Naive B cell (primary cell): ENCODE measurements at places on chromosomes 1 and 21. TPM values are rescaled to one million over a fixed set of nuclear protein-coding genes. Genes with fewer than 3 reads are reported as not detected.
A peak's percentile ranks its signal among the peaks of the same experiment; 100 is the strongest.

The PARK7 gene
- polyA plus RNA-seq, result 312 TPM

The TACSTD2 gene
- not detected for polyA plus RNA-seq

The PRDM2 gene
- 31.1 TPM for polyA plus RNA-seq

- H3K4me1 ChIP-seq, result peaks cover 4% of the 10 kb centered on the region
- no peak overlapping the region for H3K4me3 ChIP-seq
- peaks cover 55% of the 10 kb centered on the region for H3K27me3 ChIP-seq
- DNase-seq, result no peak
- peak overlapping the region; percentile 32 for H3K27ac ChIP-seq
Observed at GRCh38 chr1:34779526-34779925, 1.5 kb upstream of the GJB3 start.

DNA sequence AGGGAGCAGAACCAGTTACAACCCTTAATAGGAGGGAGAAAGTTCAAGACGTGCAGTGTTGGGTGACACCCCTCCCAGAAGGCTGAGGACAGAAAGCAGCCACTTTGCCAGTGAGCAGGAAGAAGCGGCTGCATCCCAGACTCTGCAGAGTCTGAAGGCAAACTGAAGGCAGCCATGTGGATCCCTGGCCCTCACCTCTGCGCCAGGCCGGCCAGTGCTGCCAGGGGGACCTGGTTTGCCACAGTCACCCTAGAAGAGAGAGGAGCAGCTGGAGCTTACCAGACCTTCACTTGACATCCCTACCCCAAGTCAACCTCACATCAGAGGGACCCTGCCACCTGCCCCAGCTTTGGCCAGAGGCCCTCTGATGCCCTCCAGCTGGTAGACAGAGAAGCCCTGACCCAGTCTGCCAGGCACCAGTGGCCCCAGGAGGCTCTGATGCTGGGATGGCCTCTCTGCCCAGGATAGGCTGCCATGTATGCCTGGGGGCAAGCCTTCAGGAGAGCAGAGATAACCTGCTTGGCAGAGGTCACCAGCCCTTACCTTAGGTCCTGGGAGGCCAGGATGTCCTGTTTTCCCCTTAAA, 16.3 kb upstream of the PEF1 start:
- no peak for DNase-seq
- H3K27ac ChIP-seq, result no peak overlapping the region
- no peaks in the 10 kb centered on the region for H3K36me3 ChIP-seq
- H3K4me3 ChIP-seq, result no peak overlapping the region
- no peaks in the 10 kb centered on the region for H3K4me1 ChIP-seq
- peaks cover 34% of the 10 kb centered on the region for H3K27me3 ChIP-seq

DNA sequence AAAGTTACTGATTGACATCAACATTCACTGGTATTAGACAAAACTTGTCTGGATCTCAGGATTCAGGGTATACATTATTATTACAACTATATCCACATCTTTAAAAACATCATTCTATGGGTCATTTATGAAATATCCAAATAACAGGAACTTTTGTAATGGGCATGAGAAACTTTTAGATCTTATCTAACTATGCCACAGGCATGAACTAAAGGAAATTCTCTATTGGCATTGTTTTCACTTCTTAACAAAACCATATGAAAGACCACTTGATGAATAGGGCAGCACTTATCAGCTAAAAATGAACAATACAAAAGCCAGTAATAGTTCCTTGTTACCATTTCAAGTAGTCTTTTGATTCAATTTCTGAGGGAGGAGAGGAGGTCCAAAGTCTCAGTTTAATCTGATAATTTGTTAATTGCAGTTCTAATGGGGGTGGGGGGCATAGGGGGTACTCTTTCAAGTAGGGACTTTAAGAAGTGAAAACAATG, 30.8 kb upstream of the CPLANE2 start:
- H3K27ac ChIP-seq, result no peak overlapping the region
- H3K36me3 ChIP-seq, result no peaks in the 10 kb centered on the region
- DNase-seq, result no peak
- no peaks in the 10 kb centered on the region for H3K27me3 ChIP-seq

DNA sequence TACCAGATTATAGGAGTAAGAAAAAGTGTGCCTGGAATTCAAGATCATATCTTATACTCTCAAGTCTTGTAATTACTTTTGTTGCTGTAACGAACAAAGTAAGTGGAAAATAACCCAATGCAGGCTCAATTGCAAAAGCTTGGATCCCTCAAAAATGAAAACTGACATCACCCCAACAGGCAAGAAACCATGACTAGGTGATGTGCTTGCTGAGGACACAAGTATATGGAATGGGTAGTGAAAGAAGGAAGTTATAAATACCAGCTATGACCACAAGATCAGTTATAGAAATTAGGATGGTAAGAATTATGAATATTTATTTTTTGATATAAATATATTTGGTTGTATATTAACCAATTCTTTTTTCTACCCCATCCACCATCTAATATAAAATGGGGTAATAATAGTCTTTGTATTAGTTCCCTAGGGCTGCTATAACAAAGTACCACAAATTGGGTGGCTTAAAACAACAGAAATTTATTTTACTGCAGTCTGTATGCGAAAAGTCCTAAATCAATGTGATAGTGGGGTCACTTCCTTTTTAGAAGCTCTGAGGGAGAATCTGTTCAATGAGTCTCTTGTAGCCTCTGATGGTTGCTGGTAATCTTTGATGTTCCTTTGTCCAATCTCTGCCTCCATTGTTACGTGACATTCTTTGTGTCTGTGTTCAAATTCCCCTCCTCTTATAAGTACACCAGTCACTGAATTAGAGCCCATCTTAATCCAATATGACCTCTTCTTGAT, 45.0 kb downstream of the DUSP10 start:
- H3K4me3 ChIP-seq, result no peak overlapping the region
- H3K27ac ChIP-seq, result no peak overlapping the region
- H3K27me3 ChIP-seq, result no peaks in the 10 kb centered on the region
- peaks cover 12% of the 10 kb centered on the region for H3K36me3 ChIP-seq
- H3K4me1 ChIP-seq, result peaks cover 6% of the 10 kb centered on the region

GRCh38 chr1:5120559-5120958, 466.1 kb downstream of the AJAP1 start:
- H3K36me3 ChIP-seq, result no peaks in the 10 kb centered on the region
- peaks cover 11% of the 10 kb centered on the region for H3K27me3 ChIP-seq
- no peak for DNase-seq
- H3K4me1 ChIP-seq, result no peaks in the 10 kb centered on the region

DNA sequence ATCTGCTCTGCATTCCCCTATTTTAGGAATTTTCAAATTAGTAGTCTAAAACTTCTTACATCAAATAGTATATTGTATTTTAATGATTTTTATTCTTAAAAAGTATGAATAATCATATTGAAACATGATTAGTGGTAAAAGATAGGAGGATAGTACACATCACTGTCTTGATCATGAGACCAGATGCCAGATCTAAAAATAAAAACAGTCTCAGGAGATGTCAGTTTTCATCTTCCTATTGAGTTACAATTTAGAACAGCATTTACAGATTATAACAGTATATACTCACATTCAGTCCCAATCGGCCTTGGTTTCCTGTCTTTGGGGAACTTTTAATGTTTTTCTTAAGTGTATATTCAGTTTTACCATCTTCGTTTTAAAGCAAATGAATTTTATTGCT, 95.9 kb downstream of the USP25 start:
- peaks cover 8% of the 10 kb centered on the region for H3K36me3 ChIP-seq
- H3K27ac ChIP-seq, result peak overlapping the region; percentile 11
- no peaks in the 10 kb centered on the region for H3K27me3 ChIP-seq

DNA sequence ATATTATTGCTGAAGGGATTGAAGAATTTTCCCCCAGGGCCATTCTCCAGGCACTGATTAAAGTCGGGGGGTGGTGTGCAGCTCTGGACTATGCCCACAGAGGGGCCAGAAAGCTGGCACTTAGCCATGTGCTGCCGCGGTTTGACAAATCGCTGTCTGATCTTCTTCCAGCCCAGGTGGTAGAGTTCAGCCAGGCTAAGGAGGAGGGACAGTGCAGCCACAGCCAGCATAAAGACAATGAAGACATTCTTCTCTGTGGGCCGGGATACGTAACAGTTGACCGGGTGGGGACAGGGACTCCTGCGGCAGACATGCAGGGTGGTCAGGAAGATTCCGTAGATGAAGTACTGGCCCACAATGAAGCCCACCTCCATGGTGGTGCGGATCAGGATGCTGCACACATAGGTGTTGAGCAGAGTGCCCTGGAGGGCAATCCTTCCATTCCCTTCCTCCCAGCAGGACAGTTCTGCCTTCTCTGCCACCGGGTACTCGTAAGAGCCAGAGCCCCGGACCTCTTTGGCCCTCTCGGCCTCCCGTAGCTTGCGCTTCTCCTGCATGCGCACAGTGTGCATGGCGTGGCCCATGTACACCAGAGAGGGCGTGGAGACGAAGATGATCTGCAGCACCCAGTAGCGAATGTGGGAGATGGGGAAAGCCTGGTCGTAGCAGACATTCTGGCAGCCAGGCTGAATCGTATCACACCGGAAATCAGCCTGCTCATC, 1.9 kb downstream of the GJA5 start:
- no peak overlapping the region for H3K27ac ChIP-seq
- DNase-seq, result no peak
- H3K4me3 ChIP-seq, result no peak overlapping the region
- no peaks in the 10 kb centered on the region for H3K27me3 ChIP-seq

GRCh38 chr1:6007318-6008083, 15.3 kb upstream of the NPHP4 start:
- no peak overlapping the region for H3K4me3 ChIP-seq
- H3K36me3 ChIP-seq, result peaks cover 5% of the 10 kb centered on the region
- H3K27ac ChIP-seq, result peak overlapping the region; percentile 26
- DNase-seq, result no peak

DNA sequence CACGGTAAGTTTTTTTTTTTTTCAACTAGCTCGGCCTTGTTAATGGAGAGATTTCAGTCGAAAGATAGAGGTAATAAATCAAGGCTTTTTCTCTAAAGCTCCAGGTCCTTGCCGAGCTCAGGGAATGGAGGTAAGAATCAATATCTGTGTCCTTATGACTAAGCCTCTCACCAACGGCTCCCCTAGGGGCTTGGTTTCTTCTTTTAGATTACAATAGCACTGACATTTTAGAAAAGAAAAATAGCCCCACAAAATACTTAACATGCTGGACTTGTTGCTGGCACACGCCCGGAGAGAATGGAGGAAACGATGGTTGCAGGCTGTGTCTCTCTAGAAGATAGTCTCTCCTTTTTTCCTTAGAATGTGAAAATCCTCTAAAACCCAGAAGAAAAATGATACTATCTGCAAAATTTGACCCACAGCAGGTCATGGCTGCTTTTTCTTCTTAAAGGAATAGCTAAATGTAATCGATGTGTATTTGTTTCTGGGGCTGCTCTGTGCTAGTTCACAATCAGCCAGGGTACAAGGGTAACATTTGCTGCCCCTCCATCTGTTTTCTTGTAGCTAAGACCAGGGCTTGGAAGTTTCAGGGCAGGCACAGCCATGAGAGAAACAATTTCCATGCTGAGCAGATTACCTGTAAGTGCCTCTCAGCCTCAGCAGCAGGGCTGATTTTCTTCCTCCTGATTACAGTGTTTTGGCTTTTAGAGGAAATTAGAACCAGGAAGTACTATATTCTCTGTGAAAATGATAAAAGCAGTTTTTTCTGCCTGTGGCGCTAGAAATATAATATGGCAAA, 86.2 kb upstream of the GNG12 start:
- H3K4me1 ChIP-seq, result no peaks in the 10 kb centered on the region
- no peak for DNase-seq
- no peak overlapping the region for H3K27ac ChIP-seq
- H3K27me3 ChIP-seq, result no peaks in the 10 kb centered on the region
- no peak overlapping the region for H3K4me3 ChIP-seq

DNA sequence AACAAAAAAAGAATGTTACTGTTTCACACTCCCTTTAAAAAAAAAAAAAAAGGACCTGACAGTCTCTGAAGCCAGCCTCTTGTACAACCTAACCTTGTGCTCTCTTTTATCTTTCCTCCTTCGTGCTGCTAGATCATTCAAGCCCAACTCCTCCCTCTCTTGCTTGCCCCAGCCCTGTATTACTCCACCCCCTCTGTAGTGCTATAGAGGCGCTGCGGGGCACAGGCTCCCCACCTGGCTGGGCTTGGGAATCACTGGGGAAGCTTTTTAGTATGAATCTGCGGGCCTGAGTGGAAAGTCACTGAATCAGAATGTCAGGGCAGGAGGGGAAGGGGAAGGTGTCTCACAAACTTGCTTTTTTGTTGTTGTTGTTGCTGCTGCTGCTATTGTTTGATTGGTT, 383.7 kb upstream of the CAMK1G start:
- no peak overlapping the region for H3K27ac ChIP-seq
- DNase-seq, result no peak
- no peaks in the 10 kb centered on the region for H3K4me1 ChIP-seq
- no peak overlapping the region for H3K4me3 ChIP-seq

DNA sequence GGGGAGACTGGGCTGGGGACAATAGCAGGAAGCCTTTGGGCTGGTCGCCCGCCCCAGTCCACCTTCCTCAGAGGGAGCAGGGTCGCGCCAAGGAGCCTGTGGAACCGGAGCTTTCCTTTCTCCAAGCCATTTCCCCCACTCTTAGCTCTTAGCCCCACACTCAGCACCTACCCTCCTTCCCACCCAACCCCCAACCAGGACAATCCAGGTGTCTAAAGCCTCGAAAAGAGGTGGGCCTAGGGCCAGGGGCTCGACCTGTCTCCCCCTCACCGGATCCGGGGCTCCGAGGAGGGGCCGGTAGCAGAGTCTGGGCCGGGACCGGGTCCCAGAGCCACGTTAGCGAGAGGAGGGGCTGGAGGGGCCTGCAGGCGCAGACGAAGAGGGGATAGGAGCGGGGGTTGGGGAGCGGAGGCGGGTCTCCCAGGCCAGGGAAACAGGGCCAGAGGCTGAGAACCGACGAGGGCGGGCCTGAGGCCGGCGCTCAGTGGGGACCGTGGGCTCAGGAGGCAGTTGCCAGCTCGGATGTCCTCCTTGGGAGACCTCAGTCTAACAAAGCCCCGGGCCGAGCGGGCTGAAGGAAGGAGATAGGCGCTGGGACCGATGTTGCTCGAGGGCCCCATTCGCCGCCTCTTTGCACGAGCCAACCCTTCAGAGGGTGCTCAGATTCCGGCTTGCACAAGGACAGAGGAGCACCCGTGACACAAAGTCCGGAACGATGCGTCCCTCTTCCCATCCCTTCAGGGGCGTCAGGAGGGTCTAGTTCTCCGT, 943 bp downstream of the SEMA6C start:
- H3K27me3 ChIP-seq, result peaks cover 12% of the 10 kb centered on the region
- H3K4me1 ChIP-seq, result peaks cover 35% of the 10 kb centered on the region
- H3K36me3 ChIP-seq, result no peaks in the 10 kb centered on the region
- peak overlapping the region; percentile 93 for H3K4me3 ChIP-seq
- no peak overlapping the region for H3K27ac ChIP-seq

DNA sequence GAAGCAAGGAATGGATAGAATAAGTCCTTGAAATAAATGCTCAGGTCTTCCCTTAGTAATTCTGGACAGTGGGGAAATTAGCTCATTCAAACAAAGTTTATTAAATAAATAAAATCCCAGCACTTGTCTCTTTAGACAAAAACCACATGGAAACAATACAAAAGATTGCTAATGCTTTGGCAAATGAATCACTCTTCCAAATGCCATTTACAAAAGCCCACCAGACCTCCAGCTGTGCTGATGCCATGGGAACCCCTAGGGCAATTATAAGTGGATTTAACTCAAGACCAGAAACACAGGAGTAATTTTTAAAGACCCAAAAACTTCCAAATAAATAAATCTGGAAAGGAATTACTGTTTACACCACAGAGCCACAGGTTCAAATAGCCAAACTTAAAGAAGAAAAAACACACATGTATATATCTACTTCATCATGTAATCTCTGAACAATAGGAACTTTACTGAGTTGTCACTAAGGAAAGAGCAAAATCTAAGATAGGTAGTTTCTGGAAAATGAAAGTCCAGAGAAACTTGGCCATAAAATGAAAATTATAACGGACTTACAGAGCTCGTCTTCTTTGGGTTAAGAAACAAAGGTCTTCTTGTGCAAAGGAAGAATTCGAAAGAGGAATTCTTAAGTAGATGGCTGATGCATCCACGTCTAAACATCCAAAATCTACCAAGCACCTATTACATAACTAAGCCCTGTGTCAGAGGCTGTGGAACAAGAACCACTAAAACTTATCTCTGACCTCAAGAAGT, 399.4 kb downstream of the SMYD3 start:
- H3K27ac ChIP-seq, result no peak overlapping the region
- no peaks in the 10 kb centered on the region for H3K27me3 ChIP-seq
- H3K36me3 ChIP-seq, result no peaks in the 10 kb centered on the region
